Sigmoid colon (tissue), 7 donors: ENCODE measurements at places on chromosomes 5 and 9.

GRCh38 chr9:127130661-127131538 lies 8.5 kb upstream of the ANGPTL2 start:
- H3K27me3 ChIP-seq: no peaks in the 10 kb centered on the region
- peak; percentile 93 for DNase-seq
- peak overlapping the region; percentile 83 for H3K27ac ChIP-seq
- H3K4me3 ChIP-seq: no peak overlapping the region
- H3K36me3 ChIP-seq: no peaks in the 10 kb centered on the region

DNA sequence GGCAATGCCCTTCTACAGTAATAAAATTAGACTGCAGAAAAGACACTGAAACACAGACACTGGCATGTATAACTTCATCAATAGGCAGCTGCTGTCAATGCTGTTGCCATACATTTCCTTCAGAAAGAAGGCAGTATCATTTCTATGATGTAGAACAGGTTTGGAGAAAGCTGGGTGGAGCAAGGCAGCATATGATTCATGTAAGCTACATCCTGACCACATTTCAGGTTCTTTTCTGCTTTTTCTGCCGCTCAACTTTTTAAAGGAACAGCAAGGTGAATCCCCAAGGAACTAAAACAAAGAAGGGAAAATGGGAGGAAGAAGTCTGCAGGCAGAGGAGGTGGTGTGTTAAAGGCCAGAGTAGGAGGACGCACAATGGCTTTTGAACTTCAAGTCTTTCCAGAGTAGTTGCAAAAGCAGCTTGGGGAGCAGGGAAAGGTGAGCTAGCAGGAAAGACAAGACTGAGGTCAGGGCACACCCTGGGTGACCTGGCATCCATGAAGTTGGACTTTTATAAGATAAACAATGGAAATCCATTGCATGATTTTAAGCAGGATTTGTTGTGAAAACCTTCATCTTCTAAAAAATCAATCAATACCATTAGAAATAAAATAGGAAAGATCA lies 142.1 kb downstream of the MED10 start:
- no peak overlapping the region for H3K4me3 ChIP-seq
- no peaks in the 10 kb centered on the region for H3K27me3 ChIP-seq
- no peak for DNase-seq
- H3K36me3 ChIP-seq: no peaks in the 10 kb centered on the region
- H3K27ac ChIP-seq: no peak overlapping the region

- H3K4me3 ChIP-seq: no peak overlapping the region
- H3K36me3 ChIP-seq: no peaks in the 10 kb centered on the region
- peaks cover 22% of the 10 kb centered on the region for H3K4me1 ChIP-seq
- DNase-seq: no peak
Measured at GRCh38 chr9:16505199-16505598, 365.3 kb downstream of the BNC2 start.

DNA sequence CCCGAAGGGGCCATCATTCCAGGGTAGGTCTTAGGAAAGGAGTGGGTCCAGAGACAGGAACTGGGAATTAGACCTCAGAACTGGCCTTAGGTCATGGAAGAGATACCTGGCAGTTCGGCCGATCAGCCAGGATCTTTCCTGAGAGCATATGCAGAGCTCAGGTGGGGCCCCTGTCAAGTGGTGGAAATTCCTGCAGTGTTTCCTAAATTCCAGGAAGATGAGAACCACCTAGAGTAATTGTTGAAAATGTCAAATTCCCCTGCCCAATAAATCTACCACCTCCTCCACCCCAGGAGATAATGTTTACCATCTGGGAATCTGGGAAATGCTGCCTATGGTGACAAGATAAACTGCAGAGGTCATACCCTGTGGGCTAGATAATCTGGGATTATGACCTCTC lies 14.6 kb downstream of the TMEM171 start:
- H3K4me3 ChIP-seq: no peak overlapping the region
- no peaks in the 10 kb centered on the region for H3K4me1 ChIP-seq
- no peak for DNase-seq

DNA sequence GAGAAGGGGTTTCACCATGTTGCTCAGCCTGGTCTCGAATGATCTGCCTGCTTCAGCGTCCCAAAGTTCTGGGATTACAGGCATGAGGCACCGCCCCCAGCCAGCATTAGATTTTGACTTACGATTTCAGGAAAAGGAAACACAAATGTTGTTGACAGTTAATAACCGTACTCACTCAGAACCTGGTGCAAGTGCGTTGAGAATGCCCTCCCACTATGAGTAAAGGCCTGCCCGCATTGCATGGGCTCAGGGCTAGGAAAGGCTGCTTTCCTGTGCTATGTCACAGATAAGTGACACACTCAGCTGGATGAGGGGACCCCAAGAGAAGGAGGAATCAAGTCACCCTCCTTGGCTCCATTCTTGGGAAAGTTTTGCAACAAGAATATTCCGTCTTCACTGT lies 42.4 kb downstream of the NDST1 start:
- H3K4me1 ChIP-seq: no peaks in the 10 kb centered on the region
- H3K4me3 ChIP-seq: no peak overlapping the region
- H3K36me3 ChIP-seq: peaks cover 83% of the 10 kb centered on the region
- DNase-seq: no peak

DNA sequence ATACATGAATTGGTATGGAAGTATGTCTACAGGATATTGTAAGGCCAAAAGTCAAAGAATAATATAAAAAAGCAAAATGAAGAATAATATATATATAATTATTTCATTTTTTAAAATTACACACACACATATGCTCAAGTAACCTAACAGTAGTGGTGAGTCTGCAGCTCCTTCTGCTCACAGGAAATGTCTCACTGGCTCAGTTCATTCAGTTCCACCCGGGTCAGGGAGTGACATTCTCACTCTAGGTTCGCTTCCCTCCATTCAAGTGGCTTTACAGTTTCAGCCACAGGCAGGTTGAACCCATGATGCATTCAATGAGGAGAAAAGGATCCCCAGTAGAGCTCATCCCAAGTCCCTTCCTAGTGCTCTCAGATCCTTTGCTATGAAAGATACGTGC lies 90.8 kb downstream of the SUSD1 start:
- no peaks in the 10 kb centered on the region for H3K27me3 ChIP-seq
- H3K36me3 ChIP-seq: no peaks in the 10 kb centered on the region
- no peaks in the 10 kb centered on the region for H3K4me1 ChIP-seq

DNA sequence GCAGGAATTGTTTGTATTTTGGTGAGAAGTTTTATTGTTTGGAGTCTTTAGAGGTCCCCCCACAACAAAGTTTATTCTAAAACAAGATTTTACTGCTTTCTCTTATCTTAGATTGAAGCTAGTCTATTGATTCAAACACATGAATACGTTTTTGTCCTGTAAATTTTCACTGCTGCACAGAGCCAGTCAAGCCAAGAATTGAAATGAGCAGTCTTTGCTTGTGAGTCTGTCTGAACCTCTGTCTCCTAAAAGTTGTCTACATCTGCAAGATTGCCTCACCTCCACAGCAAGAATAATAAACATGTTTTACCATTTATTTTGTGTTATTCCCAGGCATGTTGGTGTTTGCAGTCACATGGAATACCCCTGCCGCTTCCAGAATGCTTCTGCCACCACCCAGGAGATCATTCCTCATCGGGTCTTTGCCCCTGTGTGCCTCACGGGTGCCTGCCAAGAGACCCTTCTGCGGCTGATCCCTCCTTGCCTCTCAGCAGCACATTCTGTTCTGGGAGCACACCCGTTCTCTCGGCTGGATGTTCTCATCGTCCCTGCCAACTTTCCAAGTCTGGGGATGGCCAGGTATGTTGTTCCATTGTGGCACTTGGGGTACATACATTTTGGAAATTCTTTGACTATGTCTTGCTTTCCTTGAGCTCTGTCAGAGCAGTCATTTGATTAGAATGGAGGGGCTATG lies 74.1 kb downstream of the AOPEP start:
- H3K27me3 ChIP-seq: no peaks in the 10 kb centered on the region
- H3K4me3 ChIP-seq: no peak overlapping the region

- no peak overlapping the region for H3K27ac ChIP-seq
- no peaks in the 10 kb centered on the region for H3K4me1 ChIP-seq
- no peak overlapping the region for H3K4me3 ChIP-seq
- H3K27me3 ChIP-seq: no peaks in the 10 kb centered on the region
- no peaks in the 10 kb centered on the region for H3K36me3 ChIP-seq
Measured at GRCh38 chr5:160969645-160970044, 117.6 kb upstream of the ATP10B start.

- H3K27ac ChIP-seq: no peak overlapping the region
- H3K4me3 ChIP-seq: no peak overlapping the region
- no peaks in the 10 kb centered on the region for H3K4me1 ChIP-seq
Measured at GRCh38 chr5:96043446-96043845, 81.8 kb upstream of the ELL2 start.

- H3K4me3 ChIP-seq: no peak overlapping the region
- DNase-seq: no peak
- no peaks in the 10 kb centered on the region for H3K27me3 ChIP-seq
Measured at GRCh38 chr9:128304971-128305288, 17.3 kb downstream of the TRUB2 start.

DNA sequence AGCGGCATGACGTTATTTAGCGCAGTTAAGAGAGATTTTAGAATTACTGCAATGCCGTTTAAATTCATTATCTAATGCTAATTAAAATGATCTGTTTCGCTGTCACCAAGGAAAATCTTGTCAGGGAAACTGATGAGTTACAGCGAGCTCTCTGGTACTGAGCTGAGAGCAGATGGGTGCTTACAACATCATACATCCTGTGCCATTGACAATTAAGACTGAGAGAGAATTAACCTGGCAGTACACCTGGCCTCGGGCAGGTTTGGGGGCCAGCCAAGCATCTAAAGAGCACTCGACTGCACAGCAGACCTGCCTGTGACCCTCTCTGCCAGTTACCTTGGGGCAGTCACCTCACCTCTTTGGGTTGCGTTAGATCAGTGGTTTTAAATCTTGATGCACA lies 55.0 kb downstream of the PUM3 start:
- H3K27ac ChIP-seq: no peak overlapping the region
- peaks cover 23% of the 10 kb centered on the region for H3K36me3 ChIP-seq
- DNase-seq: no peak
- H3K27me3 ChIP-seq: no peaks in the 10 kb centered on the region

DNA sequence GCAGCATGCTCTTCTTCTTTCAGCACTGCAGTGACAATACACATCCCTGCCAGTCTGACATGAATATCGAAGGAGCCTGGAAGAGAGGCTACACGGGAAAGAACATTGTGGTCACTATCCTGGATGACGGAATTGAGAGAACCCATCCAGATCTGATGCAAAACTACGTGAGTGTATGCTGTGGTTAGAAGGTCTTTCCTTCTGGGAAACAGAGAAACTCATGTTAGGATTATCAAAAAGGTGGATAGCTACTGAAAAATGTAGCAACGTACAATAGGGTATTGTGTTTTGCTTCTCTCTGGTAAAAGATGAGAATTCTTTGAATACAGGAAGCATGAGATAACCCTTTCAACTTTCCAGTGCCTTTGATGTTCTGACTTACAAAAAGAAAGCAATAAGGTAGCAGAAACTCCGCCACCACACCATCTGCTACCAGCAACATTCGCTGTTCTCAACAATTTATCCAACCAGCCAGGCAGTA lies 133.3 kb downstream of the PCSK5 start:
- DNase-seq: no peak
- no peak overlapping the region for H3K27ac ChIP-seq
- H3K36me3 ChIP-seq: peaks cover 9% of the 10 kb centered on the region
- no peaks in the 10 kb centered on the region for H3K27me3 ChIP-seq
- no peak overlapping the region for H3K4me3 ChIP-seq

- no peaks in the 10 kb centered on the region for H3K4me1 ChIP-seq
- H3K27me3 ChIP-seq: no peaks in the 10 kb centered on the region
- no peak for DNase-seq
- H3K27ac ChIP-seq: no peak overlapping the region
Measured at GRCh38 chr5:162154242-162154641, 86.7 kb downstream of the GABRG2 start.

GRCh38 chr5:138685193-138685745 lies 68.0 kb upstream of the CTNNA1 start:
- H3K27ac ChIP-seq: no peak overlapping the region
- no peaks in the 10 kb centered on the region for H3K27me3 ChIP-seq
- no peak overlapping the region for H3K4me3 ChIP-seq
- H3K36me3 ChIP-seq: no peaks in the 10 kb centered on the region

DNA sequence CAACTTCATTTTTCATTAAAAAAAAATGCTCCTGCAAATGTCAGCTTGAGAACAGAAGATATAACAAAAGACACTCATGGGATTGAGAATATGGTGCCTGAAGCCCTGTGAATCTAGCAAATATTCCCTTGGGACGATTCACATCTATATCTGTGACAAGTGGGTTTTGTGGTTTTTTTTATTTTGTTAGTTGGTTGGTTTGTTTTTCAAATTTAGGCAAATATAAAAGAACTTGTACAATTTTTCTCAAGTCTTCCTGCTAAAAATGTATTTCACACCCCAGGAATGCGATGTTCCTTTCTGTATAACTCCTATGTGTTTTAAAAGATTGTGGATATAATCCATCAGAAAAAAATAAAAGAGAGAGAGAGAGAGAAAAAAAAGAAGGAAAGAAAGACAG lies 1061.8 kb upstream of the ARRDC3 start:
- DNase-seq: no peak
- H3K27ac ChIP-seq: no peak overlapping the region

GRCh38 chr5:120657104-120657503 lies 193.0 kb downstream of the PRR16 start:
- no peaks in the 10 kb centered on the region for H3K36me3 ChIP-seq
- H3K4me1 ChIP-seq: no peaks in the 10 kb centered on the region
- H3K4me3 ChIP-seq: no peak overlapping the region

DNA sequence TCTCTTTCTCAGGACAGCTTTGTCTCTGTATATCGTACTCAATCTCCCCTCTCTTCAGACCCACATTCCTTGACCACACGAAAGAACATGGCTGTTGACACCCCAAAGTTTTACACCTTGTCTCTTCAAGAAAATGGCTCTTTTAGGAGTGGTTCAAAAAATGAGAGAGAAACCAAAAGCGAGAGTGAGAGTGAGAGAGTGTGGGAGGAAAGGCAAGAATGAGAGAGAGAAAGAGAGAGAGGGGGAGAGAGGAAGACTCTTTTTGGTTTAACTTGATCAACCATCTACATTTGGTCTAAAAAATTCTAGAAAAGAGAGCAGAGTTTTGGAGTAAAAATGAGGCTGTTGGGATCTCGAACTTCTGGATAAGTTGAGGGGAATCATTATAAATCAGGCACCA lies 581.8 kb upstream of the WWC1 start:
- H3K27ac ChIP-seq: no peak overlapping the region
- H3K4me3 ChIP-seq: no peak overlapping the region
- no peaks in the 10 kb centered on the region for H3K4me1 ChIP-seq
- no peak for DNase-seq
